ENCODE measurements at places on chromosomes 1 and 21. TPM values are rescaled to one million over a fixed set of nuclear protein-coding genes. Genes with fewer than 3 reads are reported as not detected.

GRCh38 chr1:179785728-179786127 lies 42.6 kb downstream of the FAM163A start:
- DNase-seq, result no peak

- no peak for DNase-seq
These were observed 3.6 kb upstream of the RERE start for GRCh38 chr1:8821084-8821483.

GRCh38 chr1:27906759-27907158 lies 28.0 kb upstream of the SMPDL3B start:
- DNase-seq, result no peak

DNA sequence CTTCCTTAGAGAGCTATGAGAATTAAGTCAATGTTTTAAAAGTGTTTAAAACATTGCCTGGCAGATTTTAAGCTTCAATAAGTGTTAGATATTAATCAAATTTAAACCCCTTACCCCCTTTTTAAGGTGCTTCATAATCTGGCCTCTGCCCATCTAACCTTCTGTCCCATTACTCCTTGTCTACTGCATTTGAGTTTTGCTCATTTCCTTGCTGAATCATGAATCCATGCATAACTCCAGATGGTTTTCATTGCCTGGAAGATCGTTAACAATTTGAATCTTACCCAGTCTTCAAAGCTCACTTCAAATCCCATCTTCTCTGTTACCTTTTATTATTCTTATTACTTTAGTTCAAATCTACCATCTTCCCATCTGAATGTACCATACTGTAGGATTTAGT lies 4.6 kb downstream of the HJV start:
- DNase-seq, result no peak

- DNase-seq, result no peak
These were observed 3.4 kb downstream of the TAL1 start for GRCh38 chr1:47228644-47229030.

DNA sequence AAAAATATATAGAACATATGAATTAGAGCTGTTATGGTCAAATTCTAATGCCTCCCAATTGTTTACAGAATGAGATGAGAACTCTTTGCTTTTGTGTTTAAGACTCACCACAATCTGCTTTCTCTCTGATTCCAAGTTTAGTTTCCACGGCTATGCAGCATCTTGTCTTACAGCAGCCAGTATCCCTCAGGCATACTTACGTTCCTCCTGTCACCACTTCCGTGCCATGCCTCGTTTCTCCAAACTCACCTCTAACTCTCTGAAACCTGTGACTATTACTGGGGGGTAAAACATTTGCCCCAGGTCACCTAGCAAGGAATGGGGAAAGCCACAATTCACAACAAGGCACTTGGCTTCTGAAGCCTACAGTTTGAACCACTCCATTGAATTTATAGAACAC lies 192.8 kb upstream of the NRIP1 start:
- no peak for DNase-seq

GRCh38 chr1:237041795-237042525 lies at the start of gene RYR2:
Gene RYR2, plus strand, starts transcription at chr1:237042184. Its CDS starts 338 bp downstream, at chr1:237042522.
- no peak for DNase-seq

DNA sequence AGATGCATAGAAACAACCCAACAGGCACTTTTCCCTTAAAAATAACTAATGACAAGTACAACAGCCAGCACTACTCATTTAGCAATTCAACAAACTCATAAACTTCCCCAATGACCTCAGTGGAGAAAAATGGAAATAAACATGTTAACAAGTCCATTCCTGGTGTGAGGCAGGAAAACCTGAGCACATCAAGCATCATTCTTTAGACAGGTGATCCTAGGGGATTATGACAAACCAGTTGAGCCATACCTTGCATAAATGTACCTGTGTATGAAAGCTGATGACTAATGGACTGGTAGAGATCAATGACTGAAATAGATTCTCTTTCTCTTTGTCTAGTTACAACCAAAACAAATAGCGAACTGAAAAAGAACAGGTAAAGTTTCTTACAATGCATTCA lies 7.0 kb downstream of the COL24A1 start:
- DNase-seq, result no peak

- no peak for DNase-seq
These were observed 9.1 kb downstream of the RHOC start for GRCh38 chr1:112697781-112698201.

DNA sequence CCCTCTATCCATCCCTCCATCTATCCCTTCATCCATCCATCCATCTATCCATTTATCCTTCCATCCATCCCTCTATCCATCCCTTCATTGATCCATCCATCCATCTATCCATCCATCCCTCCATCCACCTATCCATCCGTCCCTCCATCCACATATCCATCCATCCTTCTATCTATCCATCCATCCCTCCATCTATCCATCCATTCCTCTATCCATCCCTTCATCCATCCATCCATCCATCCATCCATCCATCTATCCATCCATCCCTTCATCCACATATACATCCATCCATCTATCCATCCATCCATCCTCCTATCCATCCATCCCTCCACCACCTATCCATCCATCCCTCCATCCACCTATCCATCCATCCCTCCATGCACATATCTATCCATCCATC lies 23.6 kb downstream of the MATN1 start:
- DNase-seq, result no peak

- no peak for DNase-seq
These were observed 3.3 kb downstream of the POFUT2 start for GRCh38 chr21:45284456-45284741.

DNA sequence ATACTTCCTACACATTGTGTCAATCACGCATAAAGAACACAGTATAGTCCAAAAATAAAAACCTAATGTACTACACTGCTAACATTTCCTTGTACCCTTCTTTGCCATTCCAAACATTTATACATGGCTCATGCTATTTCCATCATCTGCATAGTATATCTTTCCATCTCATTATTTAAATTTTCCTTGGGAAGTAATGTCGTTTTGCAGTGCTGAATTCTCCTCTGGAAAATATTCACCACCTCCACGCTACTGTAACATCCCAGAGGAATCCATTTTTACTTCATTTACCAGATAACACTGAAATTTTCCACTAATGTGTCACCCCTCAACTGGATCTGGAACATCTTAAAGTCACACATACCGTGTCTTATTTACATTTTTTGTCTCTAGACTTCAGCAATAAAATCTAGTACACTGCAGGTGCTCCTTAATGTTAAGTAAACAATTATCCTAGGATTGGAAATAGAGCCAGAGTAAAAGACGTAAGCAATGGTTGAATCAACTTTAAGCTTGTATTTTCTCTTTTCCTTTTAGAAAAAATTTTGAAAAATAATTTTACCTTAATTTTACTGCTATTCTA lies 881.0 kb downstream of the AMY1C start:
- no peak for DNase-seq

GRCh38 chr1:161092621-161093028 lies 3.3 kb upstream of the NECTIN4 start:
- no peak for DNase-seq

DNA sequence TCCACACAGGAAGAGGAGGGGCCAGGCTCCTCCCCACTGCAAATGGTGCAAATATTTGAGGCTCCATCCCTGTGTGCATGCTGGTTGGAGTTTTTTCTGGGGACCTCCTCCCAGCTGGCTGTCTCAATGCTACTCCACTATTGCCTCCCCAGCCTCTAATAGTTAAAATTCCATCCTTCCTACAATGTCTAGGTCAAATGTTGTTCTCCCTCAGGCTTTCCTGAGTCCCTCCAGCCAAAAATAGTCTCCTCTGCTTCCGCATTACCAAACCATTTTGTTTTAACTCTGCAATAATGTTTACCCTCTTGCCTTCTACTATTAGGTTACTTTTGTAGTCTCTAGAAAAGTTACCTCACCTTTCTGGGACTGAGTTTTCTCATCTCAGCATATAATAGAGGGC lies 29.6 kb upstream of the FMO1 start:
- no peak for DNase-seq

- no peak for DNase-seq
These were observed 118.8 kb downstream of the SIPA1L2 start for GRCh38 chr1:232511172-232511571.

DNA sequence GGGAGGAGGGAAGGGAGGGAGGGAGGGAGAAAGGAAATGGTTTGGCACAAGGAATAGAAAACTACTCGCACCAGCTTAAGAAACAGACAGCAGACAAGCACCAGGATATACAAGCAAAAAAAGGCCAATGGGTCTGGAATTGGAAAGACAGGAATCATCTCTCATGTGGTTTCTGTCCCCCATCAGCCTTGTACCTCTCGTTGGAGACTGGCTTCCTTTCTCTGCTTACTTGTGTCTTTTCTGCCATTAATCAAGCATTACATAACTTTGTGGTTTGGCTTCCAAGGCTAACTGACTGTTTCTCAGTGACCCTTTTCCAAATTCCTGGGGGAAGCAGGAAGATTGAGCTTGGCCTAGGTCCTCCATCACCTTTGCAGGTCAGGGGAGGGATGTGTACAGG lies 11.8 kb upstream of the RALGPS2 start:
- no peak for DNase-seq

GRCh38 chr1:177645491-177646190 lies 324.2 kb downstream of the SEC16B start:
- DNase-seq, result no peak

GRCh38 chr1:206867716-206868115 lies 2.3 kb downstream of the IL20 start:
- DNase-seq, result no peak

- DNase-seq, result peak; percentile 66
These were observed at the start of gene IFI44L for GRCh38 chr1:78619803-78620579. Gene IFI44L, plus strand, starts transcription at chr1:78620448. Its CDS starts 7,468 bp downstream, at chr1:78627916.

DNA sequence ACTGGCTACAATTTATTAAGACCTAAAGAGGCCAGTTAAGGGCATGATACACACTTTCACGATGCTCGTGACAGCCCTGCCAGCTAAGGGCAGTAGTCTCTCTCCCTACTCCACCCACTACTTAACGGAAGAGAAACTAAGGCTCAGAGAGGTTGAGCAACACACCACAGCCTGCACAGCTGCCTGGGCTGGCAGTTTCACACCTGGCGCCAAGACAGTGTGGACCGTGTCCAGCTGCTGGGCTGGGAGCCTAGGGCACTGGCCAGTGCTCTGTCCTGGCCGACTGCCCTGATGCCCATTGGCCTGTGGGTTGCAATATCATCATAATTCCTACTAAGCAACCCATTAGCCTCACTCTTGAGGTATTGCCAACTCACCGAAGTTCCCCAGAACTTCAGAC lies 27.6 kb downstream of the TENT5C start:
- no peak for DNase-seq

DNA sequence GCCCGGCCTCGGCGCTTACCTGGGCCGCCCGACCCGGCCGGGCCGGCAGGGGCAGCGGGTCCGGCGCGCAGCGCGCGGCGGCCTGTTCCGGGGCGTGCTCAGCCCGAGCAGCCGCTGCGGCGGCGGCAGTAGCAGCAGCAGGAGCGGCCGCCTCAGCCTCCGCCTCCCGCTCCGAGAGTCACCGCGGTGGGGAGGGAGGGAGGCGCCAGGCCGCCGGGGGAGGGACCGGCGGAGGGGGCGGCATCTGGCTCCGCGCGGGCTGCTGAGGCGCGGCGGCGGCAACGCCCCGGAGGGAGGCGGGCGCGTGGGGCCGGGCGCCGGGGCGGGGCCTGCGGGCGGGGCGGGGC lies at the start of gene CTNNBIP1:
CTNNBIP1 (minus strand) TSS at position 194 of the 347 bp plus-strand sequence. CDS start 38,205 bp downstream, outside the sequence.
- DNase-seq, result no peak

The C1QC gene
- 85.3 TPM for total RNA-seq

The S100A8 gene
- 31.6 TPM for total RNA-seq

The SDHB gene
- total RNA-seq, result 64.1 TPM

The CCDC190 gene
- total RNA-seq, result 0.23 TPM

The LYPD8 gene
- not detected for total RNA-seq

The PLA2G2D gene
- not detected for total RNA-seq

The PLA2G2C gene
- not detected for total RNA-seq

The RSPH1 gene
- 7.8 TPM for total RNA-seq

All from ureter (tissue), 1 donor.